ENCODE measurements at places on chromosomes 16 and 17.

- H3K4me1 ChIP-seq, result peaks cover 5% of the 10 kb centered on the region
- peaks cover 83% of the 10 kb centered on the region for H3K36me3 ChIP-seq
- H3K4me3 ChIP-seq, result no peak overlapping the region
- H3K27ac ChIP-seq, result no peak overlapping the region
- no peaks in the 10 kb centered on the region for H3K27me3 ChIP-seq
Measured at GRCh38 chr16:58670177-58670576, 14.4 kb downstream of the SLC38A7 start.

- H3K36me3 ChIP-seq, result no peaks in the 10 kb centered on the region
- H3K4me3 ChIP-seq, result no peak overlapping the region
- H3K27me3 ChIP-seq, result peaks cover 20% of the 10 kb centered on the region
- no peak for DNase-seq
Measured at GRCh38 chr17:77558846-77559626, 399.5 kb upstream of the TNRC6C start.

GRCh38 chr17:73301369-73301768, 10.4 kb downstream of the CDC42EP4 start:
- no peak for DNase-seq
- H3K4me3 ChIP-seq, result no peak overlapping the region
- H3K27ac ChIP-seq, result peak overlapping the region; percentile 59
- no peaks in the 10 kb centered on the region for H3K27me3 ChIP-seq
- H3K36me3 ChIP-seq, result no peaks in the 10 kb centered on the region

DNA sequence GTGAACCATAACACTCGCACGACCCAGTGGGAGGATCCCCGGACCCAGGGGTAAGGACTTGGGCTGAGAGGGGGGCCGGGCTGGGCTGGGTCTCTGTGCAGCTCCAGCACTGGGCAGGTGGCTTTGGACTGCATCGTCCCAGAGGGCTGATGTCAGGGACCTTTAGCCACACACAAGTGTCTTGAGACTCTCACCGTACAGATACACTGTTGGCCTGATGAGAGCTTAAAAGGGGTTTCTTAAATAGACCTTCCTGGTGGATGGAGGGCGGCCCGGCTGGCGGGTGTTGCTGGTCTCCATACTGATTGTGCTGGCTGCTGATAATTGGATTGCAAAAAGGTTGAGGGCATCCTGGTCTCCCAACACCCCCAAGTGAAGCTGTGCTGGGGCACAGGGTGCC, 21.7 kb upstream of the CLEC18A start:
- H3K27ac ChIP-seq, result no peak overlapping the region
- no peak for DNase-seq
- no peaks in the 10 kb centered on the region for H3K27me3 ChIP-seq
- no peak overlapping the region for H3K4me3 ChIP-seq
- H3K4me1 ChIP-seq, result peaks cover 51% of the 10 kb centered on the region

DNA sequence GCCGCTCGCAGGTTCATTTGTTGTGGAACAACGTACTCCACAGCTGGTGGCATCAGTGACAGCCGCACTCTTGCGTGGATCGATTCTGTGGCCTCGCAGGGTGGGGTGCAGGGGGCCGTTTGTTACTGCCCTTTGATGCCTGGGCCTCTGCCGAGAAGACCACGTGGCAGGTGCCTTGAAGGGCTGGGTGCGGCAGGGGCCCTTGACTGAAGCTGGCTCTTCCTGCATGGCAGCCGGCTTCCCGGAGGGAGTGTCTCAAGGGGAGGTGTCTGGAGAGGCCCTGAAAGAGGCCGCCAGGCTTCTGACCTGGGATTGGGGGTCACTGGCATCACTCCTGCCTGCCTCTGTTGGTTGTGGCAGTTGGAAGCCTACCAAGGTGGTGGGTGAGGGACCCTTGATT, 43.8 kb downstream of the TBCD start:
- no peak for DNase-seq
- H3K4me3 ChIP-seq, result no peak overlapping the region
- H3K27me3 ChIP-seq, result no peaks in the 10 kb centered on the region
- peak overlapping the region; percentile 77 for H3K27ac ChIP-seq
- H3K4me1 ChIP-seq, result peaks cover 24% of the 10 kb centered on the region
- peaks cover 22% of the 10 kb centered on the region for H3K36me3 ChIP-seq

DNA sequence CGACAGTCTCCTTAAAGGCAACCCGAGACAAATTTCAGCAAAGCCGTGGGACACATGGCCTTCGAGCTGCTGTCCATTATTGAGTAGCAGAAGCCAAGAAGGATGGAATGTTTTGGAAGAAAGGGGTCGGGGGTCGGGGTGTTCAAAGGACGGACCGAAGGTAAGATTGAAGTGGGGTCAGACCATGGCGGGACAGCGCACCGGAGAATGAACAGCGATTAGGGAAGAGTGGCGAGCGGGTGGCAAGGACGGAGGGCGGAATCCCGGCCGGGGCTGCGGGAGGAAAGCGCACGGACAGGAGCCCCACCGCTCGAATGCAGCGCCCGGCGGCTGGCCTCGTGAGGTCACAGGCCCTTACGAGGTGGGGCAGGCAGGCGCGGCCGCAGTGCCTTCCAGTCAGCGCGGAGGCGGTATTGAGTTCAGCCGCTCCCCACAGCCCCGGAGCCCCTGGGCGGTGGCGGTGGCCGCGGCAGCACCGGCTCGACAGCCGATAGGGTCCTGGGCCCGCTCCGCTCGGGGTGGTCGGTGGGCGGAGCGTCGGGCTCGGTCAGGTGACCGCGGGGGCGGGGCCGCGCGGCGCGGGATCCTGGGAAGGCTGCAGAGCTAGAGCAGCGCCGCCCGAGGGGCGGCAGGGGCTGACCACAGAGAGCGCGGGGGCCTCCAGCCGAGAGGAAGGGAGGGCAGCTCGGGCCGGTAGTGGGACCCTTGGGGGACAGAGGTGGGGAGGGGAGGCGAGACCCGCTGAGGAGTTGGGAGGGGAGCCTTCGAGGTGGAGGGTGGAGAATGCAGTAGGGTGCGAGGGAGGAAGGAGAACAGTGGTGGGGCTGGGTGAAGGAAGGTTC, at the start of gene EFCAB13:
EFCAB13 (plus strand) TSS at position 574 of the 842 bp plus-strand sequence. CDS start 4,399 bp downstream, outside the sequence.
- H3K4me1 ChIP-seq, result peaks cover 10% of the 10 kb centered on the region
- H3K27me3 ChIP-seq, result no peaks in the 10 kb centered on the region
- no peaks in the 10 kb centered on the region for H3K36me3 ChIP-seq

DNA sequence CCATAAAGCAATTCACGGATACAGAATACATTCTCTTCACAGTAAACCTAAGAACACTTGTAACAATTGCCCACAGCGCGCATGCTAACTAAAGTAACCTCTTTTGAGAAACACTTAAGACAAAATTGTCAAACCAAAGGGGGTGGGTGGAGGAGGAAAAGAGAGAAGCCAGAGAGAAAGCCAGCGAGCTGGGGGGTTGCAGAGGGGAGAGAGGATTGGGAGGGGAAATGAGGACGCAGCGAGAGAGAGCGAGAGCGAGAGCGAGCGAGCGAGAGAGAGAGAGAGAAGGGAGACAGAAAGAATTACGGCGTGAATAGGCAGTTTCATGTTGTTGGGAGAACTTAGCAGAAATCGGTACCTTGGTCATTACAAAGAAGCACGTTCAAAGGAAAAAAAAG, 1.6 kb upstream of the HOXB7 start:
- H3K4me1 ChIP-seq, result peaks cover 51% of the 10 kb centered on the region
- H3K36me3 ChIP-seq, result no peaks in the 10 kb centered on the region
- H3K4me3 ChIP-seq, result peak overlapping the region; percentile 63

- no peak for DNase-seq
- H3K36me3 ChIP-seq, result peaks cover 26% of the 10 kb centered on the region
- peaks cover 50% of the 10 kb centered on the region for H3K4me1 ChIP-seq
- H3K27ac ChIP-seq, result no peak overlapping the region
- no peak overlapping the region for H3K4me3 ChIP-seq
Measured at GRCh38 chr16:4690946-4691665, 2.3 kb upstream of the NUDT16L1 start.

DNA sequence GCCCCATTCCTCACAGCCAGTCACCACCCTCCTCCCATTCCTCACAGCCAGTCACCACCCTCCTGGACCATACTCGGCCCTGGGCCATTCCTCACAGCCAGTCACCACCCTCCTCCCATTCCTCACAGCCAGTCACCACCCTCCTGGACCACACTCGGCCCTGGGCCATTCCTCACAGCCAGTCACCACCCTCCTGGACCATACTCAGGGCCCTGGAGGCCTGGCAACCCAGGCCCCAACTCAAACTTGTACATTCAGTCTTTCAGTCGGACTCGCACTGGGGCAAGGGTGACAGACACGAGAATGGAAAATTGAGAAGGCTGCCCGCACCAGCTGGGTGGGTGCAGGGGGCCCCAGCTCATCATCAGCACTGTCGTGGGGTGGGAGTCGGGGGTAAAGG, 30.4 kb upstream of the FOXK2 start:
- H3K4me1 ChIP-seq, result peaks cover 38% of the 10 kb centered on the region
- H3K36me3 ChIP-seq, result peaks cover 47% of the 10 kb centered on the region
- no peaks in the 10 kb centered on the region for H3K27me3 ChIP-seq
- H3K4me3 ChIP-seq, result no peak overlapping the region
- peak overlapping the region; percentile 90 for H3K27ac ChIP-seq

DNA sequence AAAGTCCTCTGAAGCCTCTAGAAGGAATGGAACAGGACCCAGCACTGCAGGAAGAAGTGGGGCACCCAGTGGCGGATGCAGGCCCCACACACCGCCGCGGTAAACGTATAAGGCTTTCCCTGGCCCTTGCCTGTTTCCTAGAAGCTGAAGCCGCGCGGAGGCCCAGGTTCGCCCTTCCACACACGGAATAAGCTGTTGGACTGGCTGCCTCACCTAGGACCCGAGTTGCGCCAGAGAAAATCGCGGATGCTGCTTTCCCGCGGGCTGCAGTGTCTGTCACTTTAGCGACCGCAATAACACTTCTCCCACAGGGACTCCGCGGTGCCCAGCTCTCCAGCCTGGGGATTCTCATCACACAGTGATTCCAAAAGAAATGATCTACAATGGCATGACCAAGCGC, 1736.9 kb downstream of the TP53TG3F start:
- H3K27ac ChIP-seq, result no peak overlapping the region
- H3K27me3 ChIP-seq, result peaks cover 25% of the 10 kb centered on the region
- no peak for DNase-seq
- H3K4me1 ChIP-seq, result no peaks in the 10 kb centered on the region
- H3K36me3 ChIP-seq, result no peaks in the 10 kb centered on the region

- peak overlapping the region; percentile 63 for H3K4me3 ChIP-seq
- H3K27me3 ChIP-seq, result peaks cover 8% of the 10 kb centered on the region
- H3K36me3 ChIP-seq, result no peaks in the 10 kb centered on the region
- no peak for DNase-seq
- no peaks in the 10 kb centered on the region for H3K4me1 ChIP-seq
- peak overlapping the region; percentile 78 for H3K27ac ChIP-seq
Measured at GRCh38 chr17:6936370-6937028, 59.4 kb upstream of the ALOX12 start.

DNA sequence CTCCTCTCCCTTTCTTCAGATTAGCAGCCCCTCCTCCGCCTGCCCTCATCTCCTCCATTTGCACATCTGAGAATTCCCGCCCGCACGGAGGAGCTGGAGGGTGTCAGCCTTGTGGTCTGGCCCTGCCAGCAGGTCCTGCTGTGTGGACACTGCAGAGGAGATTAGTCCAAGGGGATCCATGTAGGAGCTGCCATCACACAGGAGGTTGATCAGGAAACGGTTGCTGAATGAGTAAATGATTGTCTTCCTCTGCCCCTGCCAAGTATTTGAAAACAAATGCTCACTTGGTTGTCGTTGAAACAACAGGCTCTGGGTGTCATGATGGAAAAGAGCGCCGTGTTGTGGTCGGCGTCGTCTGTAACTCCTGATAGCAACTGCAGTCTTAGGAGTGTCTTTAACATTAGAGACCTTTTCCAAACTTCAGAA, 63.8 kb upstream of the CHMP6 start:
- peaks cover 50% of the 10 kb centered on the region for H3K36me3 ChIP-seq
- peaks cover 16% of the 10 kb centered on the region for H3K4me1 ChIP-seq
- H3K27ac ChIP-seq, result no peak overlapping the region
- no peaks in the 10 kb centered on the region for H3K27me3 ChIP-seq

GRCh38 chr17:43043307-43043706, 18.3 kb downstream of the RND2 start:
- H3K36me3 ChIP-seq, result peaks cover 6% of the 10 kb centered on the region
- no peaks in the 10 kb centered on the region for H3K4me1 ChIP-seq
- no peak for DNase-seq
- no peaks in the 10 kb centered on the region for H3K27me3 ChIP-seq
- H3K27ac ChIP-seq, result no peak overlapping the region

- no peak overlapping the region for H3K27ac ChIP-seq
- H3K36me3 ChIP-seq, result no peaks in the 10 kb centered on the region
- DNase-seq, result no peak
- no peak overlapping the region for H3K4me3 ChIP-seq
Measured at GRCh38 chr16:74092336-74092735, 204.3 kb upstream of the PSMD7 start.

DNA sequence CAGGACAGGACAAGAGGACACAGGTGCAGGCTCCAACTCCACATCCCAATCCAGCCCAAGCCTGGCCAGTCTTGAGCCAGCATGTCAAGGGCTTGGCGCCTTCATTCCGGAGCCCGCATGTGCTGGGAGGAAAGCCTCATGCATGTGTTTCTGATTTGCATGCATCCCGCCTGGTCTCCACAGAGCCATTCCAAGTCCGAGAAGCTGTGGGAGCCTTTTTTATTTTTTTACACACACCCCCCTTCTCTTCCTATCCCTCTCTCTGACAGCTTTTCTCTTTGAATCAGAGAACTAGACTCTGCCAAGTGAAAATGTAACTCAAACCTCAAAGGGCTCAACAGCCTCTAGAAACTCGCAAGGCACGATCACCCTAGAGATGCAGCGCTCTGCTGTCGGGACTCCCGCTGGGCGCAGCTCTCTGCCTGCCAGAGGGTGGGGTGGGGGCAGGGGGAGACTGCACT, 45.1 kb downstream of the NOG start:
- H3K4me1 ChIP-seq, result no peaks in the 10 kb centered on the region
- no peak overlapping the region for H3K27ac ChIP-seq
- no peak for DNase-seq

GRCh38 chr16:49150341-49150740, 131.3 kb downstream of the CBLN1 start:
- H3K4me3 ChIP-seq, result no peak overlapping the region
- no peaks in the 10 kb centered on the region for H3K4me1 ChIP-seq
- H3K27ac ChIP-seq, result no peak overlapping the region

- H3K27ac ChIP-seq, result no peak overlapping the region
- peaks cover 7% of the 10 kb centered on the region for H3K4me1 ChIP-seq
- H3K36me3 ChIP-seq, result no peaks in the 10 kb centered on the region
- DNase-seq, result no peak
Measured at GRCh38 chr16:63467513-63467912, 1431.3 kb upstream of the CDH8 start.

- H3K4me3 ChIP-seq, result no peak overlapping the region
- no peak for DNase-seq
- no peaks in the 10 kb centered on the region for H3K4me1 ChIP-seq
Measured at GRCh38 chr16:59021751-59022150, 287.6 kb upstream of the GOT2 start.

DNA sequence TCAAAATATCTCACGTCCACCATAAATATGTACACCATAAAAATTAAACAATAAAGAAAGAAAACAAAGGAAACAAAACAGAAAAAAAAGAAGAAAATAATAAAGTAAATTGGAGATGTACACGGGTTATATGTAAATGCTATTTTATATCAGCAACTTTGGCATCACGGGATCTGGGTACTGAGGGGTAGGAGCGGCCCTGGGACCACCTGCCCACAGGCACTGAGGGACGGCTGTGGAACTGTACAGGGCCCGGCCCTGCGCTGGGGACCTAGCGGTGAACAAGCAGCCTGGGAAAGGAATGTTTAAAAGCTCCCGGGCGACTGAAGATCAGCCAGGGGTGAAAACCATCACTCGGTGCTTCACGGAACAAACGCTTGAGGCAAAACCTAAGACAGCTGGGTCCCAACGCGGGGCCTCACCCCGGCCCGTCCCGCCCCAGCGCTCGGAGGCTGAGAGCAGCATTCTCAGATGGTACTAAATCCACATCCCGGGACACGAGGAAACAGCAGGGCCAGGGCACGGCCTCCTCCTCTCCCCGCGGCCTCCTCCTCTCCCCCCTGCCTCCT, 31.2 kb downstream of the NXN start:
- DNase-seq, result no peak
- no peaks in the 10 kb centered on the region for H3K27me3 ChIP-seq
- peaks cover 15% of the 10 kb centered on the region for H3K4me1 ChIP-seq
- H3K4me3 ChIP-seq, result no peak overlapping the region

All from left ventricle myocardium inferior (tissue), 1 donor.